ENCODE measurements at places on chromosomes 4 and X.

DNA sequence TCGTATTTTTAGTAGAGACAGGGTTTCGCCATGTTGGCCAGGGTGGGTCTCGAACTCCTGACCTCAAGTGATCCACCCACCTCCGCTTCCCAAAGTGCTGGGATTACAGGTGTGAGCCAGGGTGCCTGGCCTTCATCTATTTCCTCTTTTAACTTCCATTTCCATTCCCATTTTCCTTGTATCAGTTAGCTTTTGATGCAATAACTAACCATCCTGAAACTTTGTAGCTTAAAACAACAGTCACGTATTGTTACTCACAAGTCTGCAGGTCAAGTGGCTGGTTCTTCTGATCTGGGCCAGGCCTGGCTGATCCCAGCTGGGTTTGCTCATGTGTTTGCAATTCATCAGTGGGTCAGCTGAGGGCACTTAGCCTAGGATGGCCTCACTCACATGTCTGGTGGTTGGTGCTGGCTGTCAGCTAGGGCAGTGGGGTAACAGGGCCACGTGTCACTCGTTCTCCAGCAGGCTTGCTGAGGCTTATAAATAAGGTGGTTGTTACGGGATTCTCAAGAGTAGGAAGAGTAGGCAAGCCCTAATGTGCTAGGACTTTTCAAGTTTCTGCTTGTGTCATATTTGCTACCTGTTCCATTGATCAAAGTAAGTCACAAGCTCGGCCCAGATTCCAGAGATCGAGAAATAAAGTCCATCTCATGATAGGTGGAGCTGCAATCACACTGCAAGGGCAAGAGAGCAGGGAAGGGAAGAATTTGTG is 88.2 kb downstream of the SOWAHB start:
- DNase-seq = no peak

- DNase-seq = no peak
These were observed 14.3 kb downstream of the HNRNPDL start for GRCh38 chr4:82415922-82416365.

GRCh38 chr4:169275180-169275579 is 4.4 kb upstream of the SH3RF1 start:
- no peak for DNase-seq

- DNase-seq = peak; percentile 3
These were observed 137.8 kb downstream of the FBXW7 start for GRCh38 chr4:152398060-152398459.

GRCh38 chr4:187937557-187937956 is 58.0 kb upstream of the ZFP42 start:
- no peak for DNase-seq

GRCh38 chrX:40564447-40564846 is 16.3 kb upstream of the ATP6AP2 start:
- no peak for DNase-seq

DNA sequence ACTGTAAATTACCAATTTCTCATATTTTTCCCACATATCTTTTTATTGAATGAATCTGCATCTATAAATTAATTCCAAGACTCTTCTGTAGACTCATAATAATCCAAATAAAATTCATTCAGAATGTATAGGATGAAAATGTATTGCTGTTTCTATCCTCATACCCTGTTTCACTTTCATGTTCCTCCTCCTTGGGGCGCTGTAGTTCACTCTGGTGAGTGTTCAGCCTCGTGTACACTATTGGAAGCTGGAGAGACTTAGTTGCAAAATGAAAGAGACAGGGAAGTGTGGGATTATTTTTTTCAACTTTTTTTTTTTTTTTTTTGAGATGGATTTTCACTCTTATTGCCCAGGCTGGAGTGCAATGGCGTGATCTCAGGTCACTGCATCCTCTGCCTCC is 296.1 kb downstream of the TLL1 start:
- DNase-seq = peak; percentile 74

- DNase-seq = no peak
These were observed 951.8 kb upstream of the IGFBP7 start for GRCh38 chr4:58061967-58062366.

GRCh38 chr4:139145552-139145932 is 31.5 kb downstream of the ELF2 start:
- DNase-seq = no peak

GRCh38 chr4:121697564-121697963 is 784 bp upstream of the ANXA5 start:
- no peak for DNase-seq

- peak; percentile 40 for DNase-seq
These were observed 93.6 kb upstream of the NAP1L5 start for GRCh38 chr4:88791274-88791673.
